ENCODE measurements at places on chromosomes 5 and 9.

DNA sequence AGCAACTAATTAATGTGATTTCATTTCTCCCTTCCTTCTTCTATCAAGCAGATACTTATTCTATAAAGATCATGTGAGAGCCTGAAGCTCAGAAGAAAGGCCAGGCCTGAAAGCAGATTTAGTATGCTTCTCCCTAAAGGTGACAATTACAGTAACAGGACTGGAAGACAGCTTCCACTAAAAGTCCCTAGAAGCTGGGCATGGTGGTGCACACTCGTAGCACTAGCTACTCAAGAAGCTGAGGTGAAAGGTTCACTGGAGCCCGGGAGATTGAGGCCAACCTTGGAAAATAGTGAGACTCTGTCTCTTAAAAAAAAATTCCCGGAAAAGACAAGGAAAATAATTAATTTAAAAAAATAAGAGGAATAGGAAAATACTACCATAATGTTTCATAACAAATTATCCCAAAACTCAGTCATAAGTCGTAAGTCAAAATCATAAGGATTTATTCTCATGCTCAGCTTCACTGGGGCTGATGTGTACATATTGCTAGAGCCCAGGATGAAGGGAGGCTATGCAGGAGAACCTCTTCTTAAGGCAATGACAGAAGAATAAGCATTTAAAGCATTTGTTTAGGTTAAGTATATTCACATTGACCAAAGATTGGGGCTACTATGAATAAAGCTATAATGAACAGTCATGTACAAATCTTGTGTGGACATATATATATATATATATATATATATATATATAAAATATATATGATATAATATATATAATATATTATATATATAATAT, 210.8 kb upstream of the SMARCA2 start:
- no peak for DNase-seq

DNA sequence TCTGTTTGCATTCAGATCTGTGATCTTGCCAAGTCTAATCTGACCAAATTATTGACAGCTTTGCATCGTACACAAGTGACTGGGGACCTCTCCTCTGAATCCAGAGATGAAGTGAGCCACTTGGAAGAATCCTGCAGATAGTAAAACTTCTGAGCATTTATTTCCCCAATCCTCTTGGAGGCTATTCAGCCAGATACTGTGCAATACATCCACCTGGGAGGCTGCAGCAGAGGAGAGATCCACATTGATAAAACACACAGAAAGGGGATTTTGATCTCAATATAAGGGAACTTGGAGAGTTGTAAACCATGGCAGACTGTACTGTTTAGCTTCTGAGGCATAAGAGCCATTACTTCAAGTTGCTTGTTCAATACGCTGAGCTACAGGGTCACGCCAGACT, 654.6 kb downstream of the MTRR start:
- no peak for DNase-seq

GRCh38 chr5:159040181-159040580, 59.5 kb downstream of the EBF1 start:
- no peak for DNase-seq

- no peak for DNase-seq
These were observed 69.8 kb downstream of the KCNIP1 start for GRCh38 chr5:170573660-170574059.

GRCh38 chr5:59503220-59503619, 390.3 kb downstream of the PDE4D start:
- no peak for DNase-seq
